ENCODE measurements at places on chromosomes 4 and X.

DNA sequence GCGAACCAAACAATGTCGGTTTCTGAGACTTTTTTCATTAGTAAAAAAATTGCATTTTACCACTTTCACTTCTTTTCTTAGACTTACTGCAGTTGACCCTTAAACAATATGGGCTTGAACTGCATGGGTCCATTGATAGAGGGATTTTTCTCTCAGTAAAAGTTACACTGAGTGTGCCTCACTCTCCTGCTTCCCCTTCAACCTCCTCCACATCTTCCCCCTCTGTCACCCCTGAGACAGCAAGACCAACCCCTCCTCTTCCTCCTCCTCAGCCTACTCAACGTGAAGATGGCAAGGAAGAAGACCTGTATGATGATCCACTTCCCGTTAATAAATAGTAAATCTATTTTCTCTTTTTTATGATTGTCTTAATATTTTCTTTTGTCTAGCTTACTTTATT, 43.4 kb downstream of the TEC start:
- no peak for DNase-seq

DNA sequence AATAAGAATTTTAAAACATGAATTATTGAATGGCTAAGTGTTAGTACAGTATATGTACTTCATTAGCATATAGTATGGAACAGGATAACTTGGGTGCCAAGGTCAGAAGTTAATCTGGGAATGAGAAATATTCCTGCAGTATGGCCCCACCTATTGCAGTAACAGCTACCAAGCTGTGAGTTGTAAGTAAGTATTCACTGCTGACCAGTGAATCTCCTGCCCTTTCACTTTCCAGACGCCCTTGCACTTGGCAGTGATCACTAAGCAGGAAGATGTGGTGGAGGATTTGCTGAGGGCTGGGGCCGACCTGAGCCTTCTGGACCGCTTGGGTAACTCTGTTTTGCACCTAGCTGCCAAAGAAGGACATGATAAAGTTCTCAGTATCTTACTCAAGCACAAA, 105.1 kb downstream of the NFKB1 start:
- no peak for DNase-seq

GRCh38 chr4:54066718-54067129, 2.3 kb upstream of the CHIC2 start:
- no peak for DNase-seq

DNA sequence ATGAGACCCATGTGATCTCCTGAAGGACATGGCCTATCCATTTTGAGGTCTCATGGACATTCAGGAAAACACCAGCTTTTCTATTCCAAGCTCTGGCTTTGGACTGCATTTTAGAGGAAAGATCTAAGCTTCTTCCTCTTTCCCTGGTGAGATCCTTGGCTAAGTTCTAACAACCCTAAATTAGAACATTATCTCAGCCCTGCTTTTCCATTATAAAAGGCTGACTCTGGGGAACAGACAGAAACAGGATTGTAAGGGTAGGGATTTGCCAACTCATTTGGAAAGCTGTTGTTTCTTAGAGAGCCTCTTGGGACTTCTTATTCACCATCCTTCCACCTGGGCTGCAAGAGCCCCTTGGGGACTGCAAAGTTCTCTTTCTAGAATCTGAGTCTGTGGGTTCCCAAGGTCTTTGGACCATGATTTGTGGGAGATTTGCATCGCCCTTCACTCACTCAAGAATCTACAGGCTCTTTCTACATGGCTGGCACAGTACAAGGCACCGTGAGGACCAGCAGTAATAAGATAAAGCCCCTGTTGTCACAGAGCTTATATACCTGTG, 146.9 kb downstream of the FNIP2 start:
- DNase-seq = no peak

GRCh38 chr4:78331965-78332364, 219.6 kb upstream of the ANXA3 start:
- DNase-seq = no peak

DNA sequence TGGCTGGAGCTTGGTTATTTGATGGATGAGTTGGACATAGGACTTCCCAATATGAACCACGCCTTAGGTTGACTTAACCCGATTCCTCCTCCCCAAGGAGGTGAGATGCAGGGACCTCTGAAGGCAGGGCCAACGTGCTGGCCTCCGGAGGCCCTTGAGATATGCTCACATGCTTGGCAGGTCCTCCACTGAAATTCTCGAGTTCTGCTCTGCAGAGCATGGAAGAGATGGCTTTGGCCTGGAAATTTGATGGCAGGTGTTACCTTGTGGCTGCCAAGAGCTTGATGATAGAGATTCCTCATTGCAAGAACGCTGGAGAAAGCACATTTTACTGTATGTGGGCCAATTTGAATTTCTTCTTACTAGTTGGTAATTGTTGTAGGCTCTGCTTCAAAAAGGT, 117.4 kb upstream of the LIMCH1 start:
- no peak for DNase-seq

GRCh38 chrX:120311727-120312063, 434 bp upstream of the TMEM255A start:
- DNase-seq = no peak

- DNase-seq = no peak
Observed at GRCh38 chrX:431056-431455, 44.3 kb upstream of the PPP2R3B start.

DNA sequence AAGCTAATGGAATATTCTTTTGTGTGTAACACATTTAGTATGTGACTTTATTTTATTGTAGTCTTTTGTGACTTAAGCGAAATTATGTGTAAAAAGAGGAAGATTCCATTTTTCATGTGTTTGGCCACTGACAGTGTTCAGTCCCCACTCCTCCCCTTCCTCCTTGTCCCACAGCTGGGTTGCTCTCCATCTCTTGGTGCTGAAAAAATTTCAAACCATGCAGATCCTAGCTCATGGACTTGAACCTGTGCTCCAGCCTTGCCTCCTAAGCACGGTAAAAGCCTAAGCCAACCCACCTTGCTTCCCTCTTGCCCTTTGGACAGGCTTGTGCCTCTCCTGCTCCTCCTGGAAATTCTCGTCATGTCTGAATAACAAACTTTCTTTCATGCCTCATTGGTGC, 2008.5 kb upstream of the TENM3 start:
- DNase-seq = no peak

DNA sequence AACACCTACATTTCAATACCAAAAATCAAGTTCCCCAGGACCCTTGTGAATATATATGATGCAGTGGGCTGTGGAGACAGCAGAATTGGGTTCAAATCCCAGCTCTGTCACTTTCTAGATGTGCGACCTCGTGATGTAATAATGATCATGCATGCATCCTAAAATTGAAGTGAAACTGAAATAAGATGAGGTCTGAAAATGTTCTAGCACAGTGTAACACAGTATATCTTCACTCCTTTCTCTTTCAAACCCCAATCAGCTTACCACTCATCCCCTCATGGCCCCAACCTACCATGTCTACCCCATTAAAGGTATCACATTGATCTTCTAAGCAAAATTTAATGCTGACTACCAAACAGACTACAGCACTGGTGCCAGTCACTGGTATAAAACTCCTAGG, 69.9 kb upstream of the BRS3 start:
- DNase-seq = no peak

- DNase-seq = no peak
Observed at GRCh38 chrX:11535156-11535919, 130.4 kb downstream of the ARHGAP6 start.

GRCh38 chr4:63526251-63526650, 883.0 kb downstream of the TECRL start:
- no peak for DNase-seq

DNA sequence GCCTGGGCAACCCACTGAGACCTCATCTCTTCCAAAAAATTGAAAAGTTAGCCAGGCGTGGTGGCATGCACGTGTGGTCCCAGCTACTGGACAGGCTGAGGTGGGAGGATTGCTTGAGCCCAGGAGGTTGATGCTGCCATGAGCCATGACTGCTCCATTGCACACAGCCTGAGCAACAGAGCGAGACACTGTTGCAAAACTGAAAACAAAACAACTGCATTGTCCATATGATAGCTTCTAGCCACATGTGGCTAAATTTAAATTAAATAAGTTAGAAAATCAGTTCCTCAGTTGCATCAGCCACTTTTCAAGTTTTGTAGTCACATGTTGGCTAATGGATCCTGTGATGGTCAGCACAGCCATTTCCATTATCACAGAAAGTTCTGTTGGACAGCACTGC, 67.9 kb downstream of the GAB1 start:
- no peak for DNase-seq

- DNase-seq = no peak
Observed at GRCh38 chrX:21930986-21931385, 9.5 kb upstream of the SMS start.

- no peak for DNase-seq
Observed at GRCh38 chr4:94758141-94758699, 465 bp downstream of the BMPR1B start.

- peak; percentile 36 for DNase-seq
Observed at GRCh38 chrX:103845165-103845653, 13.2 kb upstream of the RAB9B start.

GRCh38 chrX:130801901-130802300, 101.1 kb downstream of the ENOX2 start:
- DNase-seq = no peak

DNA sequence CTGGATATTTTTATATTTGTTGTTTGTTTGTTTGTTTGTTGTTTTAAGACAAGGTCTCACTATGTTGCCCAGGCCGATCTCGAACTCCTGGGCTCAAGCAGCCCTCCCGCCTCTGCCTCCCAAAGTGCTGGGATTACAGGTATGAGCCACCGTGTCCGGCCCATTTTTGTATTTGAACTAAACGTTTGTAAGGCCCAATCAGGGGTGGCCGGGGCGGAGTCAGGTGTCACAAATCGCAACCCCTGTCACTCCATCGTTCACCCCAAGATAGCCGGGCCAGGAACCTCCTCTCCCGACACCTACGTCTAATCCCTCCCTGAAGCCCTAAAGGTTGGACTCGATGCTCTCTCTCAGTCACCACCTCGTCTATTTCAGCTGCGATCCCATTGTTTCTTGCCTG, 722 bp upstream of the EFHC2 start:
- DNase-seq = no peak

GRCh38 chr4:42331914-42332368, 65.3 kb upstream of the SHISA3 start:
- no peak for DNase-seq

GRCh38 chr4:87213421-87214075, 6.9 kb downstream of the KLHL8 start:
- no peak for DNase-seq

DNA sequence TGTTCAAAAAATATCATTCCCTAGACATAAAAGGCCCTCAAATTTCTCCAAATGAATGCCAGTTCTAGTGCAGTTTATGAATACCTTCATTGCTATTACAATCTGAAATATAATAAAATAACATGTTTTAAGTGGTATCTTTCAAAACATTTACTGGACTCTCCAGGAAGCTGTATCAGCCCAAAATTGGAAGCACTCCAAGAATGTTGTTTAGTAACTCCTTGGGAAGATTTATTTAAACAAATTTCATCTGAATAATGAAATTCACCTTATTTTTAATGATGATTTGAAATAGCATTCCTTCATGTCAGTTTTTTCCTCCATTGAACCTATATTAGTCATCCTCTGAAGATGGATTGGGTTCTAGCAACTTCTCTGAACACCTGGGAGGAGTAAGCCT, 217.2 kb upstream of the PCDH18 start:
- DNase-seq = no peak

GRCh38 chr4:54038056-54038455, 26.3 kb downstream of the CHIC2 start:
- DNase-seq = no peak

DNA sequence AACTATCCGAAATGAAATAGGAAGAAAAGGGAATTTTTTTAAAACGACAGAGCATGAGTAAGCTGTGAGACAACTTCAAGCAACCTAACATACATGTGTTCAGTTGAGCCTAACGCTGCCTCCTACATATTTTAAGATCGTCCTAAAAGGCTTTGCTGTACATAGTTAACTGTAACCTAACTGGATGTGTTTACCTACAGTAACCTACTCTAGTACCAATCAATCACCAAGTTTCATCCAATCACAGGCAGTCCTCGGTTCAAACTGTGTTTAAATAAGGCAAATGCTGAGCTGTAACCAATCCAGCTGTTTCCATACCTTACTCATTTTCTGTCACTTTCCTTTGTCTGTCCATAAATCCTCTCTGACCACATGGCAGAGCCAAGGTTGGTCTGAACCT, 17.1 kb downstream of the RCHY1 start:
- DNase-seq = no peak

GRCh38 chrX:130893356-130894085, 9.5 kb downstream of the ENOX2 start:
- DNase-seq = no peak

GRCh38 chr4:142098900-142099545, 462.6 kb downstream of the IL15 start:
- DNase-seq = no peak

GRCh38 chr4:14646831-14647230, 355.4 kb upstream of the CPEB2 start:
- no peak for DNase-seq

DNA sequence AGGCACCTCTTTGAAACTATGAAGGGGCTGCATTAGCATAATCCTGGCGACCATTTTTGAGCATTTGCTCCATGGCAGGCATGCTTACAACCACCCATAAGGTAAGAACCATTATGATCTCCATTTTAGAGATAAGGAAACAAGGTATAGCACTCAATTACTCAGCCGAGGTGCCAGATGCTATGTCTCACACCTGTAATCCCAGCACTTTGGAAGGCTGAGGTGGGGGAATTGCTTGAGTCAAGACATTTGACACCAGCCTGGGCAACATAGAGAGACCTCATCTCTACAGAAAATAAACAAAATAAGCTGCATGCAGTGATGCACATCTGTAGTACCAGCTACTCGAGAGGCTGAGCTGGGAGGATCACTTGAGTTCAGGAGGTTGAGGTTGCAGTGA, 43.6 kb downstream of the TIGD4 start:
- DNase-seq = no peak

DNA sequence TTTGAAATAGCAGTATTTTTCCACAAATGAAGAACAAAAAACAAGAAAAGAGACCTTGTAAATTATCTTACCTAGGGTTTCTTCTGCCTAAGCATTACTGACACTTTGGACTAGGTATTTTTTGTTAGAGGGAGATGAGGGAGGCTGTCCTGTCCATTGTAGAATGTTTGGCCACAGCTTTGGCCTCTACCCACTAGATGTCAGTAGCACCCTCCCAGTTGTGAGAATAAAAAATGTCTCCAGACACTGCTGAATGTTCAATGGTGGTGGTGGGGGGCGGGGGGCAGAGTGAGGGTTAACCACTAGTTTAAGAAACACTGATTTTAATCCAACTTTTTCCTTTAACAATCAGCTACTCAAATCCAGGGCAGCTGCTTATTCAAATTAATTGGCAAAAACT, 25.8 kb downstream of the OTUD4 start:
- no peak for DNase-seq

DNA sequence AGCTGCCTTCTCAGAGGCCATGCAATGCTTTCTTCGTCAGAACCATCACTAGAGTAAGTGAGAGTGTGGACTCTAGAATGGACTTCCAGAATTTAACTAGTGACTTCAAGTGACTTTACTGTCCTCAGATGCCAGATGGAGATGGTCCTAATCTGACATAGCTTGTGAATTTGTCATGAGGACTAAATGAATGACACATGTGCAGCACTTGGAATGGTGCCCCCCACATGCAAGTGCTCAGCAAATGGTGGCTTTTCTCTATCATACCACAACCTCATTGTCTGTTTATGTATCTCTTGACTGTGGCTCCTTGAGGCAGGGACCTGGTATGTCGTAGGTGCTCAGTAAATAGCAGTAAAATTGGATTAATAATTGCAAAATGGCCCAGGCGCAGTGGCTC, 91.6 kb upstream of the STX18 start:
- DNase-seq = no peak
